CD4-positive, alpha-beta T cell treated with Interleukin-4 for 1 hour (primary cell): ENCODE measurements at places on chromosomes 16 and 17.

GRCh38 chr17:79658811-79659207, 48.0 kb upstream of the RBFOX3 start:
- no peak for DNase-seq

DNA sequence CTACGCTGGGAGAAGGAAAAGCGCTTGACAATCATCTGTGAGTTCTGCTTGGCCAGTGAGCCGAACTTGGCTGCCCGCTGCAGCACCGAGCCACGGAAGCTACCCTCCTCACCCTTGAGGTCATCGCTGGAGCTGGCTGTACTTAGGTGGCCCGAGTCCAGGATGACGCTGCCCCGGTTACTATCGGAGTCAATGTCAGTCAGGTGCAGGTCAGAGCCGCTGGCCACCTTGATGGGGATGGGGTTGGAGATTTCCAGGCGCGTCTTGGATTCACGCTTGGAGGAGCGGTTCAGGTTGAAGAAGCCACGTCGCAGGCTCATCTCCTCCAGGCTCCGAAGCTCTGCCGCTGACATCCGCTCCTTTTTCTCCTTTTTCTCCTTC, 13.7 kb downstream of the MYO18A start:
- DNase-seq = no peak

DNA sequence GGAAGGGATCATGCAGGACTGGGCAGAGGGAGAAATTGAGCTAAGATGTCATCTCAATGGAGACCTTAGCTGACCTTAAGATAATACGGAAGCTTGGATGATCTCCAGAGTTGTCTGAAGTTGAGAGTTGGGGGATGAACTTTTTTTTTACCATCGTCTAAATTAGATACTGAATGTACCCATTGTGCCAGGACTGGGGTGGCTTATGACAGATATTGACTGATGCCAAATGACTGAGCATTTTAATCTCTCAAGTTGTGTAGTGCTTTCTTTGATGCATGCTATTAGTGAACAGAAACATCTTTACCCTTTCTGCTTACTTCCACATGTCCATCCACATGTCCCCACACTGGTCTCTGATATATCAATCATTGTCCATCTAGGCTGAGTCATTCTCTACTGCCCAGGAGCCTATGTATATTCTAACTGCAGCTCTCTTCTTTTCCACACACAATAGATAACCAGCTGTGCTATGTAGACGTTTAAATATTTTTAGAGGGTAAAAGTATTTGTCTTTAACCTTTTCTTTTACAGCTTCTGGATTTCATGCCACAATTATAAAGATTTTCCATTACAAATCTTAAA, 60.2 kb upstream of the ZKSCAN2 start:
- no peak for DNase-seq

GRCh38 chr16:4214215-4214621, 27.7 kb downstream of the SRL start:
- no peak for DNase-seq

DNA sequence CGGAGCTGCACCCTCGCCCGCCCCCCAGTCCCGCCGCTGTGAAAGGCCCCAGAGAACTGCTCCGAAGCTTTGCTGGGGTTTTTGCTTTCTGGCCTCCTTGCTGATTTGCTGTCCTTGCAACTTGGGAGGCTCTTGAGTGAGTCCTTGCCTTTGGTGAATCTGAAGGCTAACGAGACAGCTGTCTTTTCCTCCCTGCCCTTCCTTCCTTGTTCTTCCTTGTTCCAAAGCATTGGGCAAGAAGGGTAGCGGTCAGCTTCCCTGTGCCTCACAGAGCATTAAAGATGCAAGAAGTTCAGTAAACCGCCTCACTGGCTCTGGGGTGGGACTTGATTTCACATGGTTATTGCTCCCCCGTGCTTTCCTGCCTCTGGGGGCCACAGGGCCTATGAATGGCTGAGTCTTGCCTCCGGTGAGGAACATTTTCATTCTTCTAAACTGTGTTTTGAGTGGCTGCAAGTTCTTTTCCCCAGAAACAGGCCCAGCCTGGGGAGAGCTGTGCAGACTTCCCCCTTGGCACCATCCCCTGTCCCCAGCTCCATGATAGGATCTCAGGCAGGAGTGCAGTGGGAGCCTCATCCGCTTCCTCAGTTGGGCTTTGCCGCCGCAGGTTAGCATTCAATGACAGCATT, 1.4 kb downstream of the YPEL2 start:
- peak; percentile 19 for DNase-seq

GRCh38 chr17:9487406-9487805, 88.2 kb downstream of the STX8 start:
- DNase-seq = no peak

DNA sequence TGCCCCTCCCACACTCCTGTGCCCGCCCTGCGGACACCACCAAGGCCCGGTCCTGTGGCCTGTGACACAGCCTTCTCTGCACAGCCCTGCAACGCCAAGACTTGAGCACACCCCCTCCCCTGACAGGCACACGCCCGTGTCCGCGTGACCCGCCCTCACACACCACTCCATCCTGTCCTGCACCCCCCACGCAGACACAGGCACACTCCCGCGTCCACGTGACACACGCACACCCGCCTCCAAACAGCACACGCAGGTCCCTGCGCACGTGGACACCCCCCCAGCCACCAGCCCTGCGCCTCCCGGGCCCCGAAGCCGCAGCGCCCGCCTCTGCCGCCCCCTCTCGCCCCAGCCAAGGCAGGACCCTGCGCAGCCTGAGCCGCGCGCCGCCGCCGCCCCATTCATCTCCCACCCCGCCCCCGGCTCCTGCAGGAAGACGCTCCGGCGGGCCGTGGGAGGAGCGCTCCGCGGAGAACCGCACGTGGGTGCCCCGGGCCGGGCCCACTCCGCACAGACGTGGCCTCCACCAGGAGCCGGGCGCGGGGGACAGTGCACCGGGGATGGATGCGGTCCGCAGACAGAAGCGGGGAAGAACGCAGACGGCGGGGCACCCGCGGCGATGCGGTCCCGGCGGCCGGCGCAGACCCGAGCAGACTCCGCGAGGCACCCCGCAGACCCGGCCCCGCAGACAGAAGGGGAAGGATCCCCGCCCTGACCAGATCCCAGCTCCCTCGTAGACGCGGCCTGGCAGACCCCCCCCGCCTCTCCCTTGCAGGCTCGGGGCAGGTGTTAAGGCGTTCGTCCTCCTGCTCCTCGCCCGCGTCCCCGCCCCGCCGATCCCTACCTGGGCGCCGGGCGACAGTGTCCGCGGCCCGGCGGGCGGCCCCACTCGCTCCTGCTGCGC, 506 bp downstream of the CAMKK1 start:
- peak; percentile 85 for DNase-seq

DNA sequence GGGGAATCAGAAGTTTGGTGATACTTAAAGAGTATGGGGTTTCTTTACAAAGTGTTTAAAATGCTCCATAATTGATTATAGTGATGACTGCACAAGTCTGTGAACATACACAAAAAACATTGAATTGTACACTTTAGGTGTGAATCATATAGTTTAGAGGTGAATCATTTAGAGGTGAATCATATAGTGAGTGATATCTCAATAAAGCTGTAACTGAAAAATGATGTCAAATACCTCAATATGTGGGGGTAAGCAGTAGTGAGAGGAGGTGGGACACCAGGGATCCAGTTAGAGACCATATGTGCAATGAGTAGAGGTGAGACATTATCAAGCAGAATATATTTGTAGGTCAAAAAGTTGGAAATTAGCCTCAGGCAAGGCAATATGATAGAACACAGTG, 264.5 kb downstream of the PMP22 start:
- no peak for DNase-seq

- DNase-seq = no peak
These were observed 266.4 kb downstream of the MRTFB start for GRCh38 chr16:14337303-14338191.

GRCh38 chr17:59897090-59897489, 4.2 kb downstream of the RPS6KB1 start:
- no peak for DNase-seq

DNA sequence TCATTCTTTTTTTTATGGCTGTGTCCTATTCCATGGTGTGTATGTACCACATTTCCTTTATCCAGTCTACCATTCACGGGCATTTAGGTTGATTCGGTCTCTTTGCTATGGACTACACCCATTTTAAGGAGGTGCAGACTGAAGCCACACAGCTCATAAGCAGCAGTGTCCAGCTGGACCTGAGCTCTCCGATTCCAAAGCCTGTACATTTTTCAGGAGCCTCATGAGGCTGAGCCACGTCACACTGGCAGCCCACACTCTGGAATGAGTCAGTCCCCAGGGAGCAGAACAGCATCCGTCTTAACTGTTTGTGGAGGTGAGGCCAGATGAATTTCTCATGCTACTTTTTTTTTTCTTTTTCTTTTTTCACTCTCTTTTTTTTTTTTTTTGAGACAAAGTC, 116.1 kb downstream of the C16orf95 start:
- no peak for DNase-seq

DNA sequence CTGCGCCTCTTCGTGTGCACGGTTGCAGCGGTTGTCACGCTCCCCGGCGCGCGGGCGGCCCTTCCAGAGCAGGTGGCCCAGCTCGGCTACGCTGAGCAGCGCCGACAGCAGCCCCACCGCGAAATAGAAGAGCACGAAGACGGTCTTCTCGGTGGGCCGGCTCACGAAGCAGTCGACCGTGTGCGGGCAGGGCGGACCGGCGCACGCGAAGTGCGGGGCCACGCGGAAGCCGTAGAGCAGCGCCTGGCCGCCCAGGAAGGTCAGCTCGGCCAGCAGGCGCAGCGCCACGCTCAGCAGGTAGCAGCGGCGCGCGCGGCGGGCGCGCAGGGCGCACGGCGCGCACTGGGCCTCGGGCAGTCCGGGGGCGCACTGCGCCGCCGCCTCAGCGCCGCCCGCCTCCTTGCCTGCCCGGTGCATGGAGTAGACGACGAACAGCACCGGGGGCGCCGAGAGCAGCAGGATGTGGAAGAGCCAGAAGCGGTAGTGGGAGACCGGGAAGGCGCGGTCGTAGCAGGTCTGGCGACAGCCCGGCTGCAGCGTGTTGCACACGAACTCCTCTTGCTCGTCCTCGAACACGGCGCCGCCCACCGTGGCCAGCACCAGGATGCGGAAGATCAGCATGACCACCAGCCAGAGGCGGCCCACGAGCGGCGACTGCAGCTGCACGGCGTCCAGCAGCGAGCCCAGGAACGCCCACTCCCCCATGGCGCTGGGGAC, 1.3 kb downstream of the GJD3 start:
- no peak for DNase-seq

DNA sequence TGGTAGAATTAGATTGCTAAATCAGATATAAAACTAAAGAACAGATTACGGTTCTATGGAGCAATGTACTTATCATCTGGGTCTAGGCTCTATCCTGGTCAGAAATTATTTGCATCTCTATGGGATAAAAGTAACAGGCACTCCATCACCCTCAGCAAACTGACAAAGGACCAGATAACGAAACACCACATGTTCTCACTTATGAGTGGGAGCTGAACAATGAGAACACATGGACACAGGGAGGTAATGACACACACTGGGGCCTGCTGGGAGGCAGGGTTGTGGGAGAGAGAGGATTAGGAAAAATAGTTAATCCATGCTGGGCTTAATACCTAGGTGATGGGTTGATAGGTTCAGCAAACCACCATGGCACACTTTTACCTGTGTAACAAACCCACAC, 61.9 kb downstream of the MPHOSPH6 start:
- DNase-seq = no peak

DNA sequence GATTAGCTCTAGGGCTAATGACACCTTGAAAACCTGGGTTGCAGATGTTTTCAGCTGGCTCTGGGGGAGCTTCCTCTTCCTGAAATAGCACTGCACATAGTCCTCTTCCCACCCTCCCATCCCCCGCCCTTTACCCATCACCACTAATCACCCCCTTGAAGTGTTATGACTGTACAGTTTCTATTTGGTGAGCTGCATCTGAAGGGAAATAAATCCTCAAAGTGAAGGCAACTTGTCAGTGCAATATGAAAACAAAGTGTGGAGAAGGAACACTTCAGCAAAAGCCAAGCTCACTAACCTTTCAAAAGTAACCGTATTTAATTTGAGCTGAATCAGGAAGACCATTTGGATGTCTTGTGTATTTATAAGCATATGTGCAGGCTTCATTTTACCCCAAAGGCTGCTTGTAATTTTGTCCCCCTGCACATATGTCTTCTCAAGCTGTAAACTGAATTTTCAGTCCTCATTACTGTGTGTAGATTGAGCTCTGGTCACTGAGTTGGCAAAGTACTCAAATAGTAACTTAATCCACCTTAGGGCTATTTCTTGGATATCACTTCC, 44.1 kb upstream of the CA10 start:
- no peak for DNase-seq

DNA sequence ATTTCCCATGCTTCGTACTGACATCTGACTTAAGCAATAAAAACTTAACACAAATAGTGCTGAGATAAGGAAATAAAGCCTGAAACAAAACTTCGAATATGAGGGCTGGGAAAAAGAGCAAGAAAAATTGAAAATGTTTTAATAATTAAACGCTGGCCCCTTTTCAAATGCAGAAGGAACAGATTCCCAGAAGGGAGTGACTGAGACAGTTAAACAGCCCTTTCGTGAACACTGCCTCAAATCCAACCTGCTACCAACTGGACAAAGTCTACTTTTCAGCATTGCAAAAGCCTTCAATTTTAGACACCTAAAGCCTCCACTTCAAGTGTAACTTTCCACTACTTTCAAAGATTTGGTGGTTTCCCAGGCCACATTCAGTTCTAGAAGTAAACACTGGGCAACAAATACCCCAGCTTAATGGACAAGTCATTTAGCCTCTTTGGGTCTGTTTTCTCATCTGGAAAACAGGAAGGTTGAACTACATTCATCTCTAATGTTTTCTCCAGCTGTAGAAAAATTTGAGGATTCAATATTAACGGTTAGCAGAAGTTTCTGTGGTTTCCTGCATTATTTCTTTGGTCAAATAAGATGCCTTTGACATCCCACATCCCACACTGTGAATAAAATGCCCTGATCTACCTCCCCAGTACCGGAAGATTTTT, 11.8 kb downstream of the RFFL start:
- no peak for DNase-seq

DNA sequence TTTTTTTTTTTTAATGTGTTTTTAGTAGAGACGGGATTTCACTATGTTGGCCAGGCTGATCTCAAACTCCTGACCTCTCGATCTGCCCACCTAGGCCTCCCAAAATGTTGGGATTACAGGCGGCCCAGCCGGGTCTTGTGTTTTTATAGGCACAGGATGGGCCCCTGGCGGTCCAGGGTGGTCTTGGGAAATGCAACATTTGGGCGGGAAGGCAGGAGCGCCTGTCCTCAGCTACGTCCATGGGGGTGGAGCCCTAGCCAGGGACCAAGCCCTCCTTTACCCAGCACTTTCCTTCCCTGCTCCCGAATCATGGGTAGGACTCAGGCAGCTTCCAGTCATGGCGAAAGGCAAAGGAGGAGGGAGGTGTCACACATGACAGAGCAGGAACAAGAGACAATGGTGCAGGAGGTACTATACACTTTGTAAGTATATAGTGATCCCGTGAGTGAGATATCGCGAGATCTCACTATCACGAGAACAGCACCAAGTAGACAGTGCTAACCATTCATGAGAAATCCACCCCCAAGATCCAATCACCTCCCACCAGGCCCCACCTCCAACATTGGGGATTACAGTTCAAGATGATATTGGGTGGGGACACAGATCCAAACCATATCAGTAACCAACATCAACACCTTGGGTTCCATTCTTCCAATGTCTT, 226.7 kb upstream of the WSCD1 start:
- no peak for DNase-seq
